ENCODE measurements at places on chromosomes 6 and 20.

- DNase-seq = no peak
Measured at GRCh38 chr6:96104910-96105309, 89.1 kb downstream of the FUT9 start.

- DNase-seq = no peak
Measured at GRCh38 chr20:40883097-40883496, 145.5 kb upstream of the TOP1 start.

- no peak for DNase-seq
Measured at GRCh38 chr6:40669343-40669742, 82.2 kb upstream of the LRFN2 start.

DNA sequence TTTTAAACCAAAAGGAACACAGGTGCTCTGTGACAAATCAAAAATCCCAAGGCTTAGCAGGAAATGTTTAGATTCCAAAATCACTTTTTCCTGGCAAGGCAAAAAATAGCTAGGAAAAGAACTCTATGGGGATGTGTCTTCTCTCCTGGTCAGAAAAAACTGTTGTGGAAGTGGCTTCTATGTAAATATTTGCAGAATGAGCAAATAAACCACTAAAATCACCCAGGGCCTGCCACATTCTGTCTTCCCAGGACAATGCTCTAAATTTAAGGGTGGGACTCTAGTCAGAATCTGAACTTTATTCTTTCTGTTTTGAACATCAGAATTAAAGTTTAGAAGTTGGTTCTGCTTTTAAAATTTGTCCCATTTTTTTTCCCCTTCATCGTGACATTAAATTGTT lies 29.3 kb downstream of the GCM1 start:
- DNase-seq = no peak

GRCh38 chr20:52748990-52749389 lies 223.2 kb upstream of the TSHZ2 start:
- DNase-seq = no peak

DNA sequence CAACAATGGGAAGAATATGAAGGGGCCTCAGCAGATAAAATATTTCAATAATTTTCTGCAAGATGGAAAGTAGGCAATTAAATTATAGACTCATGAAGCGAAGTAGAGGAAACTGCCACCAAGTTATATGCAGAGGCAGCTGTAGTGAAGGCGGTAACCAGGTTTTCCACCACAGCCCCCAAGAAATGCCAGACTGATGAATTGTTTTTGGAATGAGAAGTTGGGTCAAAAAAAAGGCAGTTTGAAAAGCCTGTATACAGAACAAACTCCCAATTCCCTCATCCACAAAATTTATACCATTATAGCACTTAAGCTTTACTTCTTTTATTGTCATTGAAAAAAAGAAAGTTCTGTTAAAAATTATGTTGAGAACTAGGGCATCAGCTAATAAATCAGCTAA lies 45.3 kb downstream of the ELOVL4 start:
- no peak for DNase-seq

DNA sequence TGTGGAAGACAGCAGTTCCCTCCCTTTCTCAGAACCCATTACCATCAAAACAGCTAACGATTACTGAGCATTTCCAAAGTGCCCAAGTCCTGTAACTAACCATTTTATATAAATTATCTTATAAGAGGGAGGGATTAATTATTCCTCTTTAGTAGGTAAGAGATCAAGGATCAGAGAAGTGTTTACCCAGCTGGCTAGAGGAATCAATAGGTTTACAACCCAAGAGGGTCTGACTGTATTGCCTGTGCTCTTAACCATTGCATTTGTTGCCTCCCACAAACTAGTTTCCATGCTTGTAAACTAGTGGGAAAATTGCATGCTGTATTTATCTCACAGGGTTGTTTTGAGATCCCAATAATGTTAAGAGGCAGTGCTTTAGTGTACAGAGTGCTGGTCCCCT lies 3.7 kb upstream of the DBNDD2 start:
- DNase-seq = no peak

- DNase-seq = no peak
Measured at GRCh38 chr6:7469696-7470095, 71.8 kb upstream of the DSP start.

DNA sequence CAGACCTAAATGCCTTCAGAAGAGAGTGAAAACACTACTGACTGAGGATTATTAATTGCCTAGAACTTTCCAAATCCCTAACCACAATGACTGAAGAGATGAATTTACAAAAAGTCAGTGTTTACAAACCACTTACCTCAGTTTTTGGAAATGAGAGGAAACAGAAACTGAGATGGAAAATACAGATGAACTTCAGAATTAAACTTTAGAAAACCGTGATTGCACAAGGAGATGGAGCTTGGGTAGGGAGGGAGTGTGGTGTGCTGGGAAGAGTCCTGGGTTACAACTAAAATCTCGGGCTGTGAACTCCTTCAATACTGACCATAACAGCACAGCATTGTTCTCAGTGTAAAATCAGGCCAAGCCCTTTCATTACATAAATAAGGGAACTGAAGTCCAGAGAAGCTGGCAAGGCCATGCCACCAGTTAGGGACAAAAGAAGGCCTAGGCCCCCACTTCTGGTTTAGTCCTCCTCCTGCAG lies 4.0 kb downstream of the ELMO2 start:
- no peak for DNase-seq

DNA sequence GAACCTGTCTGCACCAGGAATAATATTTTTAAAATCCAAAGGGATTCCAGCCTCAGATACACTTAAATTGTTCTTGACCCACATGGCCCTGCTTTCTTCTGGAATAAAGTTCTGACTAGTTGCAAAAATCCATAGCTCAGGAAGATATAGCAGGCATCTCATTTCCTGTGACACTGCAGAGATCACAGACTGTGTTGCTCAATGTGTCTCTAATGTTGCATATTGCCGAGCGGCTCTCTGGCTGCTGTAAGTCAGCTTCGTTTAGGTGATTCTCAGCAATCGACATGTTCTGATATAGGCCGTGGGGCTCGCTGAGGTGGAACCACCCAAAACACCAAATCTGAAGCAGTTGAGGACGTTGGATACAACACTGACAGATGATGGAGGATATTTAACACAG lies 498.3 kb upstream of the AGPAT4 start:
- DNase-seq = no peak

DNA sequence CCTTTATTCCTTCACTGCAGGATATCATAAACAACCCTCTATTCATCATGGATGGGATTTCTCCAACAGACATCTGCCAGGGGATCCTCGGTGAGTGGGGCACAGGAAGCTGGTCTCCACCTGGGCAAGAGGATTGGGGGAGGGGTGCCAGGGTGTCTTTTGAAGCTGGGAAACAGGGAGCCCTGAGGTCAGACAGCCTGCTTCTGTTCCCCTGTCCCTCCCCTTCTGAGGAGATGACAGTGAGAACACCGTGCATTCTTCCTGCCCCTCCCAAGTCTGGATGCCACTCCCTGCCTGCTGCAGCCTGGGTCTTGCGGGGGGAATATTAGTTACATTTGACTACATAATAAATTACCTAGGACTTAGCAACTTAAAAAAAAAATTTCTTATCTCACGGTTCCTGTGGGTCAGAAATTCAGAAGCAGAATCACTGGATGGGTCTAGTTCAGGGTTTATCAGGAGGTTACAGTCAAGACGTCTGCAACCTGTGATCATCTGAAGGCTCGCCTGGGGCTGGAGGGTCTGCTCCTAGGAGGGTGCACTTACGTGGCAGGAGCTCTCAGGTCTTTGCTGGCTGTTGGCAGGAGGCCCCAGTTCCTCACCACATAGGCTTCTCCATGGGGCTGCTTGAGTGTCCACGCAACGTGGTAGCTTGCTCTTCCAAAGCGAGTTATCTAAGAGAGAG lies 11.4 kb downstream of the CAPN11 start:
- DNase-seq = no peak

DNA sequence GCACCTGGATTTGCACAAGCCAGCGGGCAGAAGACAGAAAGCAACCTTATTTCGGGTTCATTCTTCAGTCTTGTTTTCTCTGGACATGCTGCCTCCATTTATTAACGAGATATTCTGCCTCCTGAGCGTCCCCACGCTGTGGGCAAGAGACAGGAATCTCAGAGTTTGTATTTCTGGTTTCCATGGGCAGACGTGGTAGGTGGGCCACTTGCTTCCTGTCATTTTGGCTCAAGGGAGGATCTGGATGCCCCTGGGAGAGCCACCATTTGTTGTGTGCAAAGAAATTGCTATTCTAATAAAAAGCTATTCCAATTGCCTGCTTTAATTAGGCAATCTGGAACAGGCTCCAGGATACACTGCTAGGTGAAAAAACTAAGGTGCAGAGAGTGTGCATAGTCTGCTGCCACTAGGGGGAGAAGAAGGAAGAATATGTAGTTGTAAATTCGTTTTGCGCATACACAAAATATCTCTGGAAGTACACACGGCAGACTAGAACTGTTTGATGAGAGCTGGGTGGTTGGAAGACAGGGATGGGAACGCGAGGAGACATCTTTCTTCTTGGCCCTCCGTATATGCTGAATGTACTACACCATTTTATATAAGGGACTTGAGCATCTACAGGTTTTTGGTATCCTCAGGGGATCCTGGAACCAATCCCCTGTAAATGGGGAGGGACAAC lies 30.1 kb upstream of the SLC16A10 start:
- no peak for DNase-seq

- DNase-seq = no peak
Measured at GRCh38 chr6:32166411-32167061, 2.1 kb downstream of the EGFL8 start.

- DNase-seq = no peak
Measured at GRCh38 chr20:12318043-12318442, 400.4 kb downstream of the BTBD3 start.

DNA sequence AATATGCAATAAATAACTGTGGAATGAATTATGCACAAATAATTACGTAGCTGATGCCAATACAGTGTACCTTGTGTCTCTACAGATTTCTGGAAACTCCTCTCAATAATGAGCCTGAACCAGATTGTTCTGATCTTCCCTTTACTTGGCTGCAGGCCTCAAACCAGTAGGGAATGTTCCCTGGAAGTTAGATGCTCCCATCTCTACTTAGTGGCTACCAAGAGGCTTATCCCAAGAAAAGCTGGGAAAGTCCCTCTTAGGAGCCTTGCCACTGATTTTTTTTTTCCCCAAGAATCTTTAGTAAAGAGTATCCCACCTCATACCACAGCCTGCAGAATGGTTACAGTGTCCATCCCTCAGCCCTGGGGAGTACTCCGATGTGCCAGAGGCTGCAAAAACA lies 702.1 kb downstream of the RFPL4B start:
- no peak for DNase-seq

DNA sequence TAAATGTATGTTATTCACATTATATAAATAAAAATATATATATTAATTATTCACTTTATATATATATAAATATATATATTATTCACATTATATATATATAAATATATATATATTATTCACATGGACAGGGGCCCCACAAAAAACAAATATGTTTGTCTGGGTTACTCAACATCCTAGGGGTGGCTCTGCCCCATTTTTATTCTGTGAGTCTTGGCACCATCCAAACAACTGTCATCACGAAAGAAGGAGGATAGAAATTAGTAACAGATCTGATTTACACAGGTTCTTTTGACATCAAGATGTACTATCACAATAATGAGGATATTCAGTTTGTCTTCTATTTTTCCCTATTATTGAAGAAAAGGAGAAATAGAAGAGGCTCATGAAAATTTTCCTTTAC lies 187.3 kb downstream of the GPX5 start:
- no peak for DNase-seq

DNA sequence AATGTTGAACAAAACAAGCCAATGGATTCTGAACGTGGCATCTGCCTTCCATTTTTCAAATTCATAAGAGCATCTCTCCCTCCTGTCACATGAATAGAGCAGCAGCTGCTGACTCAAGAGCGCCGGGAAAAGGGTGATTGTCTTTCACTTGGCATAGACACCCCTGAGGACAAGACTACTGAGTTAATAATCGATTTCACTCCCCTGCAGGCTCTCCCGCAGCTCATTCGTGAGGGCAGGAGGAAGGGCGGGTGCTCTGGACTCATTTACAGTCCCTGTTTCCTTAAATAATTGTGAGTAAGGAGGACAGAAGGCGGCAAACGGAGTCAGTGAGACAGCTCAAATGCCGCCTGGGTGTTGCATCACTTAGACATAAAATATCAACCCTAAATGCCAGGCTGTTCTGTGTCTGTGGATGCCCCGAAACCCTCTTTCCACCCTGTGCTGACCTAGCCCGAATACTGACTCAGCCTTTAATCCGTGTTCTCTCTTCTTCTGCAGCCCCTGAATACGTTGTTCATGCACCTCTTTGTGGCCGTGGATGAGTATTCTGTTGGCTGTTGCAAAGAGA lies 21.6 kb downstream of the CFAP61 start:
- no peak for DNase-seq

DNA sequence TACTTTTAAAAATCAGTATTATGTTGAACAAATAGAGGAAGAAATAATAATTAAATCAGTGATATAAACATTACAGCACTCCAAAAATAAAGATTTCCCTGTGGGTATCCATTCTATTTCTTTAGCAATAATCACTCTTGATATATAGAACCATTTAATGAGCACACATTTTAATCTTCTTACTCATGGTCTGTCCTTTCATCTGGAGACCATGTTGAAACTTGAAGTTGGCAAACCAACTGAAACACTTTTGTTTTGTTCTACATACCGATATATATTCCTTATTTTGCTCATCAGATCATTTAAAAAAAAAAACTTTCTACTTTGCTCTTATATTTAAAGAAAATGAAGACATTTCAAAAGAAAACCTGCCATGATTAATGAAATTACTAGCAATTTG lies 13.4 kb downstream of the C6orf58 start:
- no peak for DNase-seq

- DNase-seq = no peak
Measured at GRCh38 chr6:44800171-44800783, 412.8 kb downstream of the CDC5L start.

DNA sequence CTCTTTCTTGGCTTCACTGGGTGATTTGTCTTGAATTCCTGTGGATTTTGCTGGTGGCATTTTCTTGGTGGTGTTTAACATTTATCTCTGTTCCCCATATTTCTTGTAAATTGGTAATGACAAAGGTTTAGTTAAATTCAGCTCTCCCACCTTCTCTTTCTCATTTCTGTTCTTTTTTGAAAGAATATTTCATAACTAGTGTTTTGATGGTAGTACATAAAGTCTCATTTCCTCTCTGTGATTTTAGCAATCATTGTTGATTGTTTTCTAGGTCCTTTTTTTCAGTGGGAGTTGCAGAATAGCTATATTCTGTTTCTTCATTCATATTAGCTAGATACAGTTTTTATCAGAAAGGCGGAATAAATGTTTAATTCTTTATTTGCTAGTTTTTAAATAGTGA lies 73.1 kb downstream of the QKI start:
- DNase-seq = no peak

DNA sequence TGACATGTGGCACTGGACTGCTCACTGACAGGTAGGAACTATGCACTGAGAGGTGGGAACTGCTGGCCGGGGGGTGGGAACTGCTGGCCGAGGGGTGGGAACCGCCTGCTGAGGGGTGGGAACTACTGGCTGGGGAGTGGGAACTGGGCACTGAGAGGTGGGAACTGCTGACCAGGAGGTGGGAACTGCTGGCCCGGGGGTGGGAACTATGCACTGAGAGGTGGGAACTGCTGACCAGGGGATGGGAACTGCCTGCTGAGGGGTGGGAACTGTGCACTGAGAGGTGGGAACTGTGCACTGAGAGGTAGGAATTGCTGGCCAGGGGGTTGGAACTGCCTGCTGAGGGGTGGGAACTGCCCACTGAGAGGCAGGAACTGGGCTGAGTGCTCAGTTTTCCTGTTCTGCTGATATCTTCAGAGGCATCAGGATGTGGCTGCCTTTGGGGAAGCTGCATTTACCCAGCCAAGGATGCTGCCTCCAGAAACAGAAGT lies 90.2 kb downstream of the THBS2 start:
- no peak for DNase-seq

- no peak for DNase-seq
Measured at GRCh38 chr6:137928286-137928685, 61.2 kb downstream of the TNFAIP3 start.

Data from activated CD8-positive, alpha-beta memory T cell treated with anti-CD3 and anti-CD28 coated beads, Interleukin-2, amount 50 U/mL, for 48 hours (primary cell).